ENCODE measurements at places on chromosomes 7 and 10. TPM values are rescaled to one million over a fixed set of nuclear protein-coding genes. Genes with fewer than 3 reads are reported as not detected.
A peak's percentile ranks its signal among the peaks of the same experiment; 100 is the strongest.

AQP1 gene
- 0.91 TPM for total RNA-seq

TET1 gene
- total RNA-seq, result 103 TPM

HACD1 gene
- 25.6 TPM for total RNA-seq

TRIM73 gene
- 5.8 TPM for total RNA-seq

PCDH15 gene
- 0.86 TPM for total RNA-seq

PDGFA gene
- total RNA-seq, result 11.4 TPM

VENTX gene
- total RNA-seq, result 5.5 TPM

DNA sequence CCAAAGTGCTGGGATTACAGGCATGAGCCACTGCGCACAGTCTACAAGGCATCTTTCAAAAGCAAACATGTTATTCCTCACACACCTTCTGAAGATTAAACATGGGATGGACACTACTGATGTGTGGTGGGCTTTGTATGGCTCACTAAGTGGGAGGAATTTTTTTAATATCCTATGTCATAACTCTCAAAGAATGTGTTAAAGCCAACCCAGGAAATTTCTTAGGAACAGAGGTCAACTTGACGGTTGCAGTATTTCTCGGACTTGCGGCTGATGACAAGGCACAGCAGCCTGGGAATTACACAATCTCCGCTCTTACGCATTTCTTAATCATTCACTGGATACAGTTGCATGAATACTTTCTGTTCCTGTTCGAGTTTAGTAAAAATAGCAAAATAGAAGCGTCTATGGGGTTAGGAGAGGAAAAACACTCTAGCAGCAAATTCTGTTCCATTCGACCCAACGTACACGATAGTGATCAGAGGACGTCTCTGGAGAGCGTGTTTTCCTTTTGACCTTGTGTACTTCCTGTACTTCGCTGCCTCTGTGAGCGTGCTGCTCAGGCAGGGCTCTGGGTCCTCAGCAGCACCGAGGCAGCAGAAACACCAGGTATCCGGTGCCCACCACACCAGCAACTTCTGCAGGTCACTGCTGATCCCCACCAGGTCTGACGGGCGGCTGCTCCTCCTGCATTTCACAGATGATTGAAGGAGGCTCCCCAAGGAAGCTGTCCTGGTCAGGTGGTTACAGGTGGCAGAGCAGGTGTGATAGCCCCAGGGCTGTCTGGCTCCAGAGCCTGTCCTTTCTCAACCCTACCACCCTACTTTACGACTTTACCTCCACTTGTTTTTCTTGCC, 26.4 kb upstream of the SRGN start:
- no peaks in the 10 kb centered on the region for H3K36me3 ChIP-seq
- no peak for DNase-seq
- no peak overlapping the region for H3K4me3 ChIP-seq
- H3K27me3 ChIP-seq, result peaks cover 16% of the 10 kb centered on the region
- no peak overlapping the region for H3K27ac ChIP-seq

GRCh38 chr7:111789870-111790269, 227.6 kb upstream of the IMMP2L start:
- H3K36me3 ChIP-seq, result no peaks in the 10 kb centered on the region
- no peak overlapping the region for H3K4me3 ChIP-seq
- no peak for DNase-seq
- no peak overlapping the region for H3K27ac ChIP-seq
- no peaks in the 10 kb centered on the region for H3K4me1 ChIP-seq
- H3K27me3 ChIP-seq, result no peaks in the 10 kb centered on the region

- no peak overlapping the region for H3K4me3 ChIP-seq
- H3K4me1 ChIP-seq, result peaks cover 3% of the 10 kb centered on the region
- H3K27ac ChIP-seq, result no peak overlapping the region
- H3K36me3 ChIP-seq, result no peaks in the 10 kb centered on the region
- peaks cover 15% of the 10 kb centered on the region for H3K27me3 ChIP-seq
These were observed 98.4 kb upstream of the HABP2 start for GRCh38 chr10:113454341-113455061.

DNA sequence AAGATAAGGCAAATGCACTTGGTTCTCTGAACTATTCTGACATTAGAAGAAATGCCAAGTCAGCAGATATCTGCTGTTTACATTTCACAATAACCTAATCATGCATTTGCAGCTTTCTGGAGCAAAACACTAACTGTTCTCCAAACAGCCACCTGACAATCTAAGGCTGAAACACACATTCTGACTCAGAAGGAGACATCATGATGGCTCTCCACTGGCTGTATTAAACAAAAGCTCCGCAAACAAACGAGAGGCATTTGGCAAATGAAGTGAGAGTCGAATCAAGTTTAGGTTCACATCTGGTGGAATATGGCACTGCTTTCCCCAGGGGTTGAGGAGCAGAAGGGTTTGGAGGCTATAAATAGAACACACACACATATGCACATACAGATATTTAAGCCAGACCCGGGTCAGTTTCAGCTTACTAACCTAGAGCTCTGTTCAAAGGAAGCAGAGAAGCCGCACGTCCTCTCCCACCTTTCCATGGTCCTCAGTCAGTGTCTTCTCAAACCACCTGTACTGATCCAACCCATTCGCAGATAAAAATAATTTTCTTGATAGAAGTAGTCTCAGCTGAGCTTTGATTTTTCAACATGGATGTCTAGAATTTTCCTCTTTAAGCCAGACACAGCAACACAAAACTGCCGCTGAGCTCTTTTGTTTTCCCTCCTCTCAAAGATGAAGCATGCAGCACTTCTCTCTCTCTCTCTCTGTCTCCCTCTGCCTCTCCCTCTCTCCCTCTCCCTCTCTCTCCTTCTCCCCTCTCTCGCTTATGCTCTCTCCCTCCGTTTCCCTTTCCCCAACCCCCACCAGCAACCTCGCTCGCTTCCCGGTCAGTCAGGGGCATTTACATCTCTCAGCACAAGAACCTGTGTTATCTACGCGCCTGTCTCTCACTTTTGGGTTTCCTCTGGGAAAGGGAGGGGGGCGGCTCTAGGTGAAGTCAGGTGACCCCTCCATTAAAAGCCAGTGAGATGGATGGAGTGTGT, 682.8 kb downstream of the MAGI2 start:
- H3K27ac ChIP-seq, result no peak overlapping the region
- peaks cover 2% of the 10 kb centered on the region for H3K4me1 ChIP-seq
- H3K4me3 ChIP-seq, result peak overlapping the region; percentile 86
